Tibial nerve (tissue), 4 donors: ENCODE measurements at places on chromosomes 5 and 9.

- DNase-seq: no peak
Measured at GRCh38 chr9:95750725-95751519, 124.6 kb upstream of the ERCC6L2 start.

DNA sequence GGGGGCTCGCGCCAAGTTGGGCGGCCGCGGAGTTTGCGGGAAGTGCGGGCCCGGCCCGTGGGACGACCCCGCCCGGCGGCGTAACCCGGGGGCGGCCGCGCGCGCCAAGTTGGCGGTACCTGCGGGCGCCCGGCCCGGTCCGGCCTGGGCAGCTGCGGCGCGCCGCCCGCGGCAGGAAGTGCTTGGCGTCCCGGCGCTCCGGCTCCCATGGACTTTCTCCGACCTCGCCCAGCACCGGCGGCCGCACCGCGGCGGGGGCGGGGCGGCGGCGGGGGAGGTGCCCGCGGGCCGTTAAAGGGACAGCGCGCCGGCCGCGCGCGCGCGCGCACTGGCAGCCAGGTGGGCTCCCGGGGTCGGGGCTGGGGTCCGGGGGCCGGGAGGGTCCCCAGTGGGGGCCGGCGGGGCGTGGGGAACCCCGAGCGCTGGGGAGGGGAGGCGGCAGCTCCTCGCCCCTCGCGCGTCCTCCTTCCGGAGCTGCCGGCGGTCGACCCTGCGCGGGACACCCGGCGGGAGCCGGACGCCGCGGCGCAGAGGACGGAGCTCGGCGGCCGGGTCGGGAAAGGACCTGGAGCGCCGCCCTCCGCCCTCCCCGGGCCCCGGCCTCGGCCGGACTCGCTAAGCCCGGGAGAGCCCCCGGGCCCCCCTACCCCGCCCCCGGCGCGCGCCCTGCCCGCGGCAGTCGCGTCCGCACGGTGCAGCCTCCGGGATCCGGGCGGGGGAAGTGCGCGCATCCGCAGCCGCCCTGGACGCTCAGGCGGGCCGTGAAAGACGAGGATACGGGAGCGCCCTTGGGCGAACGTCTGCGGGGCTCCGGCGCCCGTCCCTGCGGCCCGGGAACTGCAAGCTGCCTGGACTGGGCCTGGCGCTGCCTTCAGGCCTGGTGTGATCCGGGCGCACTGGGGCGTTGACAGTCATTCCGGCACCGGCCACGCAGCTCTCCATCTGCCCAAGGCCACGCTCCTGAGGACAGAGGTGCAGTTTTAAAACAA is at the start of gene NACC2:
Gene NACC2 (minus strand): TSS at position 220 of the 989 bp plus-strand sequence. CDS start 44,768 bp downstream, outside the sequence.
- no peak for DNase-seq

DNA sequence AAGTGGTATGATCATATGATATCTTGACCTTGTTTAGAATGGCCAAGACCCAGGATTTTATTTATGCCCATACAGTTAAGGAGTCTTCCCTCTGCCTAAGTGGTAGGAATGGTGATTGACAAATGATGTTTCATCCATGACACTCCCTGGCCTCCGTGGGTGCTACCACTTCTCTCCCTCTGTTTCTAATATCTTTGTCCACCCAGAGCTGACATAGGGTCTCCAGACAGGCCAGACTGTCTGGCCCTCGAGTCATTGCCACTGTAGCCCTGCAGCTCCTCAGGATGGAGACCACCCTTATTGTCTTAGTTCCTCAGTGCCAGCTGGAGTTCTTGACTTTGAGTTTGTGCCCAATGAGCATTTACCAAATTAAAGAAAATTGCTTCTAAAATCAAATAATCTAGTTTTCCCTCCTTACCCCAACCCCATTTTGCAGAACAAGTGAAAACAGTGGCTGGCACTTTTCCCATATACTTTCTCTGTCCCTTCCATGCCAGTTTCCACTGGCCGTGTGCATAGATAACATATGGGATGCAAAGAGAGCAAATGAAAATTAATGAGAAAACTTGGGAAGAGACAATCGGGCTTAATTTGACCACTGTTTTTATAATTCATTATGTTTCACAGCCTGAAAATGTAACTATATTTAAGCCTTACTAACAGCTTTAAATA is 235.7 kb downstream of the NSG2 start:
- no peak for DNase-seq

DNA sequence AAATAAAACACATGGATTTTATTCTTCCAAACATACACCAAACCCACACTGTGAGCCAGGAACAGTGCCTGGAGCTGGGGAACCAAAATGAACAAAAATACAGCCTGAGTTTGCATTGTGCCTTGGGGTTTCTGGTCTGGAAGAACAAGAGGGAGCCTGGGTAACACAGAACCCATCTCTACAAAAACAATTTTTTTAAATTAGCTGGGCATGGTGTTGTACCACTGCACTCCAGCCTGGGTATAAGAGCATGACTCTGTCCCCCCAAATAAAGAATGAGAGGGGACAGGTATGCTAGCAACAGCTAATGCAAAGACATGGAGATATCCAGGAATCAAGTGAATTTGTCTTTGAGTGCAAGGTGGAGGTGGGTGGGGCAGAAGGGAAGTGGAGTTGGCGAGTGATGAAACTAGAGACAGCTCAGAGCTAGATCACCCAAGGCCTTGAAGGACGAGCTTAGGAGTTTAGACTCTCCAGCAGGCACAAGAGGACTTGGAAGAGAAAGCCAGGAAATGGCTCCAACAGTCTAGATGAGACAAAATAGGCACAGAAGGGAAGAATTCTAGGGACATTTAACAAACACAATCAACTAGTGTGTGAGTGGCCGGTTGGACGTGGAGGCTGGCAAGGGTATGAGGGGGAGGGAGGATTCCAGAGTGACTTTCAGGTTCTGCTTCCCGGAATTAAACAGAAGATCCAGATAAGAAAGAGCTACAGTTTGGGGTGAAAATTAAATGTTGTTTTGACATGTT is 47.4 kb downstream of the FNBP1 start:
- DNase-seq: no peak

DNA sequence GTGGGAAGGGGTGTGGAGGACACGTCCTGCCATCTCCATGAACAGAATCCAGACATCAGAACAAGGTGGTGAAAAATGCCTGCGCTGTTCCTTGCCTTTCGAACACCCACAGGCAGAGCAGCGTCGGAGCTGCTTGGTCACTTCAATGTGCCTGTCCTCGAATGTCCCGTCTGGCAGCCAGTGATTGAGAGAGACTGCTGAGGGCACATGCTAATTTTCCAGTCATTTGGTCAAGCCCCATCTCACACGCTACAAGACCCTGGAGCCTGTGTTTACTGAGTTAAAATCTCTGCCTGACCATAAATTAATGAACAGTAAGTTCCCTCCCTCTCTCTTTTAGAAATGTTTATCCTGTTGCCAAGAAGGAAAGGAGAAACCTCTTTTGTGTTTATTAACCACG is 149.3 kb downstream of the NTRK2 start:
- DNase-seq: no peak

DNA sequence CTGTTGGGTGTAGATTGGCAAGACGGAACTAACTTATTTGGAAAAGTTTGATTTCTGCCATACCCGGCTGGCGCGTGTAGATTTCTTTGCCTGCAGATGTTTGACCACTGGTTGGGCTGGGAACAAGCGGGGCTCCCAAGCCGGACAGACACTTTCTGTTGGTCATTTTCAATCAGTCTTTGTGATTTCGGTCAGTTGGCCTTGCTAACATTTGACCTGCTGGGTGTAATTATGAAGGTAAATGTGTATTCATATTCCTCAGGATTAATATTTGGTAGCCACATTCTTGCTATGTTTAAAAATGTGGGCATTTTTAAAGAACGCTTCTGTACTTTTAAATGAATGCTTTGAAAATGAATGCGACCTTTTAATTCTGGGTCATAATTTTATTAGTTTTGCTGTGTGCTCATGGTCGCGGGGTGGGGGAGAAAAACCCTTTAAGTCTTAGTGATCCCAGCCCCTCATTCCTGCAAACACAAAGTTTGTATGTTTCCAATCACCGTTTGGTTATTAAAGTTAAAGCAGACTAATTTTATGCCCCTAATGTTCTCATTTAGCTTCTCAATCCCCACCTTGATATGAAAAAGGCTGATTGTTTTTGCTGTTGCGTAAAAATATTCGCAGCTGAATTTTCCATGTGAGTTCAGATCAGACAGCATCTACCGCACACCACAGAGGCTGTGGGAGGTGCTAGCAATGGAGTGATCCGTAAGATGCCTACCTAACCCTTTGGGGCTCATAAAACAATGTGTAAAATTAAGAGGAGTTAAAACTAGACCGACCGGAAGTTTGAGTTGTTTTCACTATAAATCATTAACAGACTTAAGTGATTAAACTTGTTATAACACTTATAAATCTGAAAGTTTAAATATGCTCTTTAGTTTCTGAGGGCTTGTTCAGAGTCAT is 1.5 kb downstream of the RASGRF2 start:
- no peak for DNase-seq

GRCh38 chr5:179316111-179316551 is 29.1 kb downstream of the ADAMTS2 start:
- no peak for DNase-seq

- DNase-seq: no peak
Measured at GRCh38 chr9:133733796-133734533, 4.2 kb downstream of the SARDH start.

- no peak for DNase-seq
Measured at GRCh38 chr5:124206540-124206939, 539.9 kb downstream of the ZNF608 start.

- no peak for DNase-seq
Measured at GRCh38 chr9:74804018-74804385, 83.7 kb downstream of the TRPM6 start.

GRCh38 chr5:134451936-134452505 is 40.3 kb upstream of the CDKN2AIPNL start:
- no peak for DNase-seq

GRCh38 chr5:157308836-157309465 is 43.0 kb downstream of the CYFIP2 start:
- no peak for DNase-seq

GRCh38 chr5:143064676-143065075 is 294.5 kb downstream of the ARHGAP26 start:
- DNase-seq: no peak

- no peak for DNase-seq
Measured at GRCh38 chr5:107806271-107806670, 135.5 kb upstream of the EFNA5 start.

DNA sequence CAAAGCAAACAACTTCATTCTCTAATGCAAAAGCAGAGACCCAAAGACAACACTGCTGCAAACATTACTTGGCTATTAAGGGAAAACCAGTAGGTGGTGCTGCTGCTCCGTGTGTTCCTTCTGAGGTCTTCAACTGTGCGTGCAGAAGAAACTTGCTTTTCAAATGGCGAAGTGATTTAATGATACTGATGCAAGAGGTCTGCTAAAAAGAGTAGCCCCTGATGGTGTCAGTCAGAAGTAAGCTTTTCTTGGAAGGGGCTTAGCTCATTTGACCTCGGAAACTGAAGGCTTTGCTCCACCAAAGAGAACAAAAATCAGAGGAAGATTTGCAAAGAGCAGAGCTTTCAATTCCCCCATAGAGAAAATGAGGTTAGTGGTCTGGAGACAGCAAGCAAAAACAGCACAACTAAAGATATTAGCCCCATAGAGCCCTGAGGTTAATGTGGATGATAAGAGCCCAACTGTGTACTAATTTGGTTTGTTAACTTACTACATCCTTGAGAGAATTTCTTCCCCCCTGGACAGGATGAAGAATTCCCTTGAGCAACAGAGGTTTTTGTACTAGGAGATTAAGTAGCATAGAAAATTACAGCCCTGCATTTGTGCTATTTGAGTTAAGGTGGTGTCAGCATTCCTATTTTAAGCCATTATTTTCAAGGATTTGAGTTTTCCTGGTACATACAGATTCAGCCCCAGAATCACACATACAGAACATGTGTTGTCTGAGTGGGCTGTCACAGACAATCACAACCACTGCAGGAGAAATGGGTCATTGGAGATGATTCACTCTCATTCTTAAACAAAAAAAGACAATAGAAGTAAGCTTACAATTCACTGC is 153.2 kb upstream of the C9orf72 start:
- DNase-seq: no peak

GRCh38 chr5:93800988-93801811 is 59.8 kb upstream of the POU5F2 start:
- DNase-seq: no peak

DNA sequence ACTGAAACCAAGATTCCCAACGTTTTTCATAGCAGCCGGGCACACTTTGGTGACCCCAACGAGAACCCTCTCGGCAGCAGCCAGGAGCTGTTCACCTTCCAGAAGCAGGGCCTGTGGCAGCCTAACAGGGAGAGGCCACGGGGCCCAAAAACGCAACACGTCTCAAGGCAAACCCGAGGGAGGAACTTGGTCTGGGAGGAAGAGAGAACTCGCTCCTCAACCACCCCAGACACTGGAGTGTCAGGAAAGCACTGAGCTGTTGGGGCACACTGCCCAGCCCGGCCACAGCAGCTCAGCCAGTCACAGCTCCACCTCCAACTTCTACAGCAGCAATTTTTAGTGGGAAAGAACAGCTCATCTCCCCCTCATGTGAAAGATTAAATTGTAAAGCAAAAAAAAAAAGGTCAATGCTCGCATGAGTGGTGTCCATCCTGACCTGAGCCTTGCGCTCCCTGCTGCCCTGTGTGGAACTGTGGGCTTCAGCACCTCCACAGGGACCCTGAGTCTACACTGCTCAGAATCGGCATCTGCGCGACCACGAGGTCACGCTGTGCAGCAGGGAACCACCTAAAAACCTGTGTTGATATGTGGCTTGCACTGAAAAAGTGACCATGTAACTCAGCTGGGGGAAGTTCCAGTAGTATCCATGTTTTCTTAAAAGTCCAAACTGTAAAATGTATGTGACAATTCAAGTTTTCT is 55.0 kb downstream of the IPPK start:
- no peak for DNase-seq

DNA sequence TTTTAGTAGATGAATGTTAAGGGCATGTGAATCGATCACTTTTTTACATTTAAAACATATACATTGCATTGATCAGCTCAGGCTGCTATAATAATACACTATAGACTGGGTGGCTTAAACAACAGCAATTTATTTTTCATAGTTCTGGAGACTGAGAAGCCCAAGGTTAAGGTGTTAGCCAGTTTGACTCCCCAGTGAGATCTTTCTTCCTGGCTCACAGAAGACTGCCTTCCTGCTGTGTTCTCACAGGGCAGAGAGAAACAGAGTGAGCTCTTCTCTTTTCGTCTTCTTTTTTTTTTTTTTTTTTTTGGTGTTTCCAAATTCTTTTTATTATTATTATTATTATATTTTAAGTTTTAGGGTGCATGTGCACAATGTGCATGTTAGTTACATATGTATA is 56.4 kb downstream of the SPEF2 start:
- DNase-seq: no peak

GRCh38 chr5:80654054-80654390 is 430 bp upstream of the MSH3 start:
- DNase-seq: no peak

- peak; percentile 22 for DNase-seq
Measured at GRCh38 chr5:87268126-87268969, 665 bp downstream of the RASA1 start.

- no peak for DNase-seq
Measured at GRCh38 chr5:152188251-152188650, 216.8 kb downstream of the NMUR2 start.

DNA sequence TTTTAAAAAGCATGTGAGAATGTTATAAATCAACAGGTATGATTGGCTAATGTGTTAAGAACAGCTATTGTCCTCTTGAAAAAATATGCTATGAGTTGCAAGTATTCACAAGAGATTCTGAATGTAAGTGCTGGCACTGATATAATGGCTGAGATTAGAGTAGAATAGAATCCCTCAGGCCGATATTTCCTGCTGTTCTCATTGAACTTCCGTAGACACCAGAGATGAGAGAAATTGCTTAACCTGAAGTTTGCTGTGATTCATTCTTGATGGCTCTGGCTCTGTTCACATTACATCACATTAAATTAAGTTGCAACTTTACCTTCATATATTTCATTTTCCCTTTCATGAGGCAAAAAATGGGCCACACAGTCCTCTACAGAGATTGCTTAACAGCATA is 114.5 kb downstream of the BAAT start:
- no peak for DNase-seq
